Activated effector memory CD4-positive, alpha-beta T cell treated with Interleukin-2 at 50 U/mL for 16 hours (primary cell): ENCODE measurements at places on chromosomes 13 and 19.

GRCh38 chr13:87674247-87674738 lies 3.1 kb downstream of the SLITRK5 start:
- no peak for DNase-seq

- no peak for DNase-seq
Measured at GRCh38 chr19:16060294-16060693, 16.0 kb upstream of the TPM4 start.

DNA sequence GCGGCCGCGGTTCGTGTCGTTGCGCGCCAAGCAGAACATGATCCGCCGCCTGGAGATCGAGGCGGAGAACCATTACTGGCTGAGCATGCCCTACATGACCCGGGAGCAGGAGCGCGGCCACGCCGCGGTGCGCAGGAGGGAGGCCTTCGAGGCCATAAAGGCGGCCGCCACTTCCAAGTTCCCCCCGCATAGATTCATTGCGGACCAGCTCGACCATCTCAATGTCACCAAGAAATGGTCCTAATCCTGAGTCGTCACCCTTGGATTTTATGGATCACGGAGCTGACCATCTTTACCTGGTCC lies 475 bp downstream of the MRPL57 start:
- no peak for DNase-seq

GRCh38 chr13:50788551-50789210 lies 54.8 kb downstream of the DLEU7 start:
- DNase-seq = no peak

DNA sequence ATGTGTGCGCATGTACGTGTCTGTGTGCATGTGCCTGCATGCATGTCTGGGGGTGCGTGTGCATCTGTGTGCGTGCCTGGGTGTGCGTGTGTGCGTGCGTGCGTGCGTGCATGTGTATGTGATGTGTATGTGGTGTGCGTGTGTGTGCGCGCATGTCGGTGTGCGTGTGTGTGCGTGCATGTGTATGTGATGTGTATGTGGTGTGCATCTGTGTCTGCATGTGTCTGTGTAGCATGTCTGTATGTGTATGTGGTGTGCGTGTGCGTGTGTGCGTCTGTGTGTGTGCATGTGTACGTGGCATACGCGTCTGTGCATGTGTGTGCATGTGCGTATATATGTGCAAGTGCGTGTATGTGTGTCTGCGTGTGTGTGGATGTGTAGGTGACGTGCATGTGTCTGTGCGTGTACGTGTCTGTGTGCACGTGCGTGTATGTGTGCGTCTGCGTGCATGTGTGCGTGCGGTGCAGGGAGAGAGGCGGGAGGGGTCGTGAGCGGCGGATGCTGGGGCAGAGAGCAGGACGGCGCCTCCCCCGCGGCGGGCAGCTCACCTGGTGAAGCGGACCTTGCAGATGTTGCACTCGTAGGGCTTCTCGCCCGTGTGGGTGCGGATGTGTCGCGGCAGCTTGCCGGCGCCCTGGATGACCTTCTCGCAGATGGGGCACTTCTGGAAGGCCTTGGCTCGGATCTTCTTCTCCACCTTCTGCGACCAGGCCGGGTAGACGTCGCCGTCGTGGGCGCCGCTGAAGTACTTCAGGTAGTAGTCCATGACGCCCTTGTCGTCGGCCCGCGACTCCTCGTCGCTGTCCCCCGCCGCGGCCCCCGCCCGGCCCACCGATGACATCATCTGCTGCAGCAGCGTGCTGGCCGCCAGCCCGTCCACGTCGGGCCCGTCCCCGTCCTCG lies 13.0 kb downstream of the ZBTB7A start:
- no peak for DNase-seq

- no peak for DNase-seq
Measured at GRCh38 chr19:21466627-21467026, 38.8 kb upstream of the ZNF429 start.

DNA sequence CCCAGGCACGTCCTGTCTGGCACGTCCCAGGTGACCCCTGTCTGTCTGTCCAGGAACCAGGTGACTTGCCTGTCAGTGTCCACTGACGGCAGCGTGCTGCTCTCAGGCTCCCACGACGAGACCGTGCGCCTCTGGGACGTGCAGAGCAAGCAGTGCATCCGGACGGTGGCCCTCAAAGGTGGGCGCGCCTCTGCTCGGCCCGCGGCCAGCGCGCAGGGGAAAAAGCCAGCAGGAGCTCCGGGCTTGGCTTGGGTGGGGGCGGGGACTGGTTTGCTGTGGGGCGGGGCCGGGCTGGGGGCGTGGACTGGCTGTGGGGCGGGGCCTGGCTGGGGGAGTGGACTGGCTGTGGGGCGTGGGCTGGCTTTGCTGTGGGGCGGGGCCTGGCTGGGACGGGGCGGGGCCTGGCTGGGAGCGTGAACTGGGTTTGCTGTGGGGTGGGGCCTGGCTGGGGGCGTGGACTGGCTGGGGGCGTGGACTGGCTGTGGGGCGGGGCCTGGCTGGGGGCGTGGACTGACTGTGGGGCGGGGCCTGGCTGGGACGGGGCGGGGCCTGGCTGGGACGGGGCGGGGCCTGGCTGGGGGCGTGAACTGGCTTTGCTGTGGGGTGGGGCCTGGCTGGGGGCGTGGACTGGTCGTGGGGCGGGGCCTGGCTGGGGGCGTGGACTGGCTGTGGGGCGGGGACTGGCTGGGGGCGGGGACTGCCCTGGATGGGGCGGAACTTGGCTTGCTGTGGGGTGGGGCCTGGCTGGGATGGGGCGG lies 7.2 kb downstream of the WDR18 start:
- no peak for DNase-seq

- DNase-seq = no peak
Measured at GRCh38 chr19:14672188-14672872, 2.3 kb downstream of the ADGRE3 start.

DNA sequence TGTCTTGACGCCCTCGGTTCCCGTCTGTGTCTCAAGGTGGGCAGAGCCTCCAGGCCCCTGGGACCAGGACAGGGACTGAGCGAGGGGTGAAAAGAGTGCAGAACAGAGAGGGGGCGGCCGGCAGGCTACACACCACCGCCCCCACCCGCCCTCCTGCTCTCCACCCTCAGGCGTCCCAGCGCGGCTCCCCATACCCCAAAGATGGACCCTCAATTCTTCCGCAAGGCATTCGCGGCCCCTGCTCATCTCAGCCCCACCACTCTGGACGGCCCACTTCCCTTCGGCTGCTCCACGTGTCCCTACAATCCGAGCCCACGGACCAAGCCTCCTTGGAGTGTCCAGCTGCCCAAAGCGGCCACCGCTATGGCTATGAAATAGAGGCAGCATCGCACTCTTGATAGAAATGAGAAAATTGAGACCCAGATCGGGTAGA lies 1.8 kb downstream of the KLF16 start:
- no peak for DNase-seq

GRCh38 chr19:12757544-12758274 lies 6.1 kb downstream of the BEST2 start:
- peak; percentile 43 for DNase-seq

GRCh38 chr13:101529422-101529821 lies 76.9 kb downstream of the ITGBL1 start:
- no peak for DNase-seq

DNA sequence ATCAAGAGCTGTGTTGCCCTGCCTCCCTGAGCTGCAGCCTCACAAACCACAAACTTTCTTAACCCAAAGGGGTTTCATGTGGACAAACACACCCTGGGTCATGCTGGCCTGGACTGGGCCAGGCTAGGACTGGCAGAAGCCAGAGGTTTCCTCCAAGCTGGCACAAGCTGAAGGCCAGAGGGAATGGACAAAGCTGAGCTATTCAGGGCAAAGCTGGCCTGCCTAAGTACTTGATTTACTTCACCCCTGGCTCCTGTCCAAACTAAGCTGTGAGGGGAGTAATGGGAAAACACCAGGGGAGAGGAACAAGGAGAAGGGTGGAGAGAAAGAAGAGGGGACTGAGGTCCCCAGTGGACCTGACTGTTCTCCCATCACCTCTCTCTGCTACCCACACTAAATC lies 6.2 kb downstream of the CPAMD8 start:
- DNase-seq = no peak

GRCh38 chr13:28865951-28866350 lies 45.8 kb downstream of the MTUS2 start:
- no peak for DNase-seq

- no peak for DNase-seq
Measured at GRCh38 chr19:3788996-3789778, 3.0 kb upstream of the MATK start.

GRCh38 chr13:113850722-113851479 lies 13.0 kb downstream of the GAS6 start:
- DNase-seq = no peak

- no peak for DNase-seq
Measured at GRCh38 chr19:48043675-48044258, at the start of gene CABP5. CABP5 (minus strand) TSS chr19:48044079; CDS start chr19:48043922, 157 bp downstream.

DNA sequence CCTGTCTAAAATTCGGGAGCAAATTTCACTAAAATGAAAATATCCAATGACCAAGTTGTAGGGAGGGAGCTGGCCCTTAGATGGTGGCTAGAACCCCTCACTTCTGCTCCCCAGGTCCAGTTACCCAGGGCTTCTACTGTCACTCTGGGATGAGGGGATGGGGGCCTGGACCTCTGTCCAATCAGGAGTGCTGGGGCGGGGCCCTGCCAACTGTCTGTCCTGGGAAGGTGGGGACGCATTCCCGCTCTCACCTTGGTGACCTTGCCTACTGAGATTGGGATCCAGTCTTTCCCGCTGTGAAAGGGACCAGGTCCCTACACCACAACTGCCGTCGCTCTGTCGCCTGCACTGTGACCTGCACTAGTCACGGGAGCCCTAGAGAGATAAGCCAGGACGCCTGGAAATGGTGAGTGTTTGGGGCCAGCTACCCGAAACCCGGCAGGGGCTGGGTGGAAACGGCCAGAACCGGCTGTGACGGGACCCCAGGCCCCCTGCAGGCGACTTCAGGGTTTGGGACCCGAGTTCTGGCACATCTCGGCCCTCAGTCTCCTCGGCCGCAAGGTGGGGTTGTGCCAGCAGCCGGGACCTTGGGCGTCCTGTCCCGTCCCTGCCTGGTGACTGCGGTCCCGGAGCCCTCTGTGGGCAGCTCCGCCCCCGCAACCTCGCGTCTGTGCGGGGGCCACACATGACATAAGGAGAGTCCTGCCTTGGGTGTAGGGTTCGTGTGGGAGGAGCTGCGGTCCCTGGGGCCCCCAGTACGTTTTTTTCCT lies 22.8 kb downstream of the ZNF20 start:
- DNase-seq = no peak

- no peak for DNase-seq
Measured at GRCh38 chr13:22770891-22771290, 409.9 kb upstream of the SGCG start.

GRCh38 chr13:39531646-39532045 lies 71.3 kb downstream of the LHFPL6 start:
- DNase-seq = no peak

DNA sequence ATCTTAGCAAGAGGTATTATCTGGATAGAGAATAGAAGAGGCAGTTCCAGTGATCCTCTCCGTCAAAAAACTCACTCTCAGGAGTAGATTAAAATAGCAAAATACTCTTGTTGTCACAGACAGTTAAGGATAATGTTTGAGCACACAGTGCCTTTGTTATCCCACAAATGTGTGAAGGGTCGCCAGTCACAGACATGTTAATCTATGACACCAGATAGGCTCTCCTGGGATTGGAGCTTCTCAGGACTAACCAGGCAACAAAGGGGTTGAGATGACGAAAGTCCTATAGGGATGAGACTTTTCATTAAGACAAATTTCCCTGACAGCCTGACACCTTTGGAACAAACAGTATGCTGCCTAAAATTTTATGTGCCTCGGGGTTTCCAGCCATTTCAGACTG lies 1947.1 kb downstream of the OLFM4 start:
- DNase-seq = no peak

DNA sequence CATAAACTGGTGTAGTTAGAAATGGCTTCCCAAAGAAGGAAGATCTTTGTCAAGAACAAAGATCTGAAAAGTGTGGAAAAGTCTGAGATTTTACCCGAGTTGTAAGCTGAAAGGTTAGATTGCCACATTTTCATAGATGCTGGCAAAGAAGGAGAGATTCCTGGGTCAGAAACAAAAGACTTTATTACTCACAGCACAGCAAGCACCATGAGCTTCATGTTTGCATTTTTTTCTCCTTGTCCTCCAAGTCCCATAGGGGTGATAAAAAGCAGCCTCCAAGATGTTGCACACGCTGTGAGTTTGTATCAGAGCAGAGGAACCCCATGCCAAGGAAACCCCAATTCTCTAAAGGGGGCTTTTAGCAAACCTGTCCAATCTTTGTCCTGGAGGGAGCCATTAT lies 29.3 kb downstream of the MZT1 start:
- DNase-seq = no peak

- no peak for DNase-seq
Measured at GRCh38 chr13:27044837-27045570, 126.6 kb downstream of the USP12 start.

- no peak for DNase-seq
Measured at GRCh38 chr13:44237881-44238421, 135.7 kb upstream of the SERP2 start.

DNA sequence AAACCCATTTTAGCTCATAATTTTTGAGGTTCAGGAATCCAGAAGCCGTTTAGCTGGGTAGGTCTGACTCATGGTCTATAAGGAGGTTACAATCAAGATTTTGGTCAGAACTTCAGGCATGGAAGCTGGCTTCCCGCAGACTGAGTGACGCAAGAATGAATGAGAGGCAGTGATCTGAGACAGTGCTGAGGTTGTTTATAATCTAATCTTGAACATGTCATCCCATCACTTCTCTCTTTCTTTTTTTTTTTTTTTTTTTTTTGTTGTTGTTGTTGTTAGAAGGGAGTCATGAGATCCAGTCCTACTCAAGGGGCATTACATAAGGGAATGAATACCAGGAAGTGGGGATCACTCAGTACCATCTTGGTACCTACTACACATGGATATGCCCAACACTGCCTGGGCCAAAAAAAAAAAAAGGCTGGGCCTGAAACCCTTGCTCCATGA lies 217.4 kb downstream of the DLEU7 start:
- DNase-seq = no peak

GRCh38 chr13:106173346-106173745 lies 362.1 kb downstream of the EFNB2 start:
- no peak for DNase-seq

GRCh38 chr19:20321139-20321763 lies 154.2 kb downstream of the ZNF486 start:
- DNase-seq = no peak

- DNase-seq = no peak
Measured at GRCh38 chr19:7778081-7778480, 15.0 kb downstream of the CLEC4M start.

- DNase-seq = no peak
Measured at GRCh38 chr19:30274987-30275386, 97.2 kb upstream of the ZNF536 start.

GRCh38 chr19:45920458-45920857 lies 5.9 kb upstream of the NANOS2 start:
- no peak for DNase-seq
